Transverse colon (tissue), 4 donors: ENCODE measurements at places on chromosomes 7 and 10. TPM values are rescaled to one million over a fixed set of nuclear protein-coding genes. Genes with fewer than 3 reads are reported as not detected.

DNA sequence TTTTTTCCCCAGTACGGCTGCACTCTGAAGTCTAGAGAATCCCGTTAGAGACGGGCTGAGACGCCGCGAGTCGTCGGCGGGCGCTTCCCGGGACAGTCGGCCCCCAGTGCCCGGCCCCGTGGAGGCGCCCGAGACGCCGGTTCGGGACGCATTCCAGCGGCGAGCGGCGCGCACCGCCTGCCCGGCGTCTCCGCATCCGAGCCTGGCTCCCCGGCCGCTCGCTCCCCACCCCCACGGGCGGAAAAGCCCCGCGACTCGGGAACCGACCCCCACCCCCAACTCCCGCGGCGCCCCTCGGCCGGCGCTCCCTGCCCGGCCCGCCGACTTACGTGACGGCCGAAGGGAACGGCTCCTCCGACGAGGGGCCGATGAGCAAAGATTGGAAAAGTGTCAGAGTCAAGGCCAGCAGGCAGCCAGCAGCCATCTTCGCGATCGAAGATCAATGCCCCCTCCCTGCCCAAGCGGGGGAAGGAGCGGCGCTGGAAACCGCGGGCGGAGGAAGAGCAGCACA lies 486 bp downstream of the CACNA2D1 start:
- peak; percentile 7 for DNase-seq

DNA sequence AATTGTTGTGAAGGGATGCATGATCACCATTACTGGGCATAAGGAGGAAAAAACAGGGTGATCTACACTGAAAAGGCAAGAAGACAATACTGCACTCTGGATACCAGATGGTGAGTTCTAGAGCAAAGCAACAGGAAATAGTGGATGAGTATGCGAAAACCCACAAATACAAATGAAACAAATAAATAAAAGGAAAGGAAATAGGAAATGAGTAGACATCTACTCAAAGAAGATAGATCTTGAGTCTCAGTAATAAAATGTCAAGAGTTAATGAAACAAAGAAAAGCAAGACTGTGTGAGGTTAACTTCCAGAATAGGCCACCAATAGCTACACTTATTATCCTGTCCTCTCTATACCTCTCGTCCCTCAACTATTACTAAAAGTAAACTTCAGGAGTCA lies 11.7 kb downstream of the ORC5 start:
- no peak for DNase-seq

The CFAP46 gene
- not detected for total RNA-seq

DNA sequence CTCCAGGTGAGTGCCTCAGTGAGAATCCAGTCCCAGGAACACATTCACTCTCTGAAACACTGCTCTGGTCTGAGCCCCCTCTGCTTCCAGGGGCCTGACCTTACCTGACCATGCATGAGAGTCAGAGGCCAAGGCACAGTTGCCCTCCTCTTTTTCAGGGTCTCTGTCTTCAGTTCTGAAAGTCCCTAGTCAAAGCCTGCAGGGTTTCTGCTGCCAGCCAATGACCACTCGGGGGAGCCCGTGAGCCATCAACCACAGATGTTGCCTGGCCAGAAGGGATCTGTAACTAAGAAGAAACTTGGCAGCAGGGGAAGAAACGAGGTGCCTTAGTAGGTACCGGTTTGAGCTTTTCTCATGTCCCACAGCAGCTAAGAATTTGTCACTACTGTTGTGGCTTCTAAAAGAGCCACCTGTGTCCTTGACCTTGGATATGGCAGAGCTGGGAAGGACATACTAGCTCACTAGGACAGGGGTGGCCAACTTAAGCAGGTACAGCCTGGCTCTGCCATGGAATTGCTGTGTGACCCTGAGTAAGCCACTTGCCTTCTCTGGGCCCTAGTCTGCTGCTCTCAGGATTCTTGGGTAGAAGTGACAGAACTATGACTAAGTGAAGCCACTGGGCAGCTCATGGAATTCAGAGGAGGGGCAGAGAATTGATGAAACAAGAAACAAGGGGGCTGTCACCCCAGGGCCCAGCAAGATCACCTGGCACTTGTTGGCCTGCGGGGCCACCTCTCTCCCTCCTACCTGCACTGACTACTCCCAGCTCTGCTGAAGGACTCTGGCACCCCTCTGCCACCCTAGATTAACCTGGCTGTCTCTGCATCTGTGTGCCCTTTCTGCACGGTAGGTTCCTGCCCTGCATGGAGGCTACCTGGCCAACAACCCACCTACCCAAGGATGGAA lies 83.8 kb upstream of the GPR26 start:
- peak; percentile 79 for DNase-seq

DNA sequence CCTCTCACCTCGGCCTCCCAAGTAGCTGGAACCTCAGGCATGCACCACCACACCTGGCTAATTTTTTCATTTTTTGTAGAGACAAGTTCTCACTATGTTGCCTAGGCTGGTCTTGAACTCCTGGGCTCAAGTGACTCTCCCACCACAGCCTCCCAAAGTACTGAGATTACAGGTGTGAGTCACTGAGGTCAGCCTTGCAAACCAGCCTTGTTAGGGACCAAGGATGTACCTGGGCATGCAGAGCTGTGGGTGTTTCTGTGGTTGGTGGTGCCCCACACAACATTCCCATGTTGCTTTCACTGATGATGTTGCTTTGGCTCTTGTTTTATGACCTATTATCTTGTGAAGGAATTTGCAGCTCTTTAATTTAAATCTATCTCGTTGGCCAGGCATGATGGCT lies 54.8 kb downstream of the OTUD1 start:
- DNase-seq: no peak

DNA sequence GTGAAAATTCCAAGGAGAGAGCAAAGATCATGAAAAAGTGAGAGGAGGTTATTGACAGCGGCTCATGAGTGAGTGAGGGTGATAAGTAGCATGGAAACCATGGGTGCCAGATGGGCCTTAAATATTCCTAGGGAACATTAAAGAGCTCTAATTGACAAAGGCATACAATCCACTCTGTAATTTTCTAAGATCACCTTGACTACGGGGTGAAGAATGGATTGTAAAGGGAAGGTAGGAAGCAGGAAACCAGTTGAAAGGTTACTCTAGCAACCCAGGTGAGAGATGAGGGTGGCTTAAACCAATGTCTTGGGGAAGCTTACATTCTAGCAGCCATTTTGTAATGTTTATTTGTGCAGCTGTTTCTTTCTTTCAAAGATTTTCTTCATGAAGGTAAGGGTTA lies 75.7 kb downstream of the RSU1 start:
- DNase-seq: no peak
